GM12878 (cell line): ENCODE measurements at places on chromosomes 6 and 20.

DNA sequence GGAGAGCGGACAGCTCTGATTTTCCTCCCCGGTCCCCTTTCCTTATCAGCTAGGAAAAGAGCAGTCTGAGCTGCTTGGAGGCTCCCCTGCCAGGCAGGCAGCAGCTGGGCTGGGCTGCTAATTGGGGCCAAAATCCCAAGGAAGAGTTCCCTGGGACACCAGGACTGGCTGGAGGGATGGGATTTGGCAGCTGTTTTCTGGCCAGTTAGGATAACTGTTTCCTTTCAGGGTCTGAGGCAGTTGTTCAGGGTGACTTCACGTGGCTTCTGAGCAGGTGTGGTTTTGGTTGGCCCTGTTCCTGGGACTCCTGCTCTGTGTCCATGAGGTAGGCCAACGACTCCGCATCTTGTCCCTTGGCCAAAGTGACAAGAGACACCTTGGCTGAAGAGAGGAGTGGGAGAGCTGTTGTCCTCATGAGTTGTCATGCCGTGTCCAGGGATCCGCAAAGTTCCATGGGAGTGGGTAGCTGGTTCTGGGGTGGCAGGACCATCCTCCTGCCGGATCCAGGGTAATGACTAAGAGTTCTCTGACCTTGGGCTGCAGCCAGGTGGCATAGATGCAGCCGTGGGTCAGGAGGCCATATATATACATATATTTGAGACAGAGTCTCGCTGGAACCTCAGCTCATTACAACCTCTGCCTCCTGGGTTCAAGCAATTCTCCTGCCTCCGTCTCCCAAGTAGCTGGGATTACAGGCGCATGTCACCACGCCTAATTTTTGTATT is 21.2 kb downstream of the MRPS18A start:
- DNase-seq: no peak

- DNase-seq: no peak
Measured at GRCh38 chr20:53332022-53332837, 261.4 kb downstream of the ZNF217 start.

GRCh38 chr6:91135406-91136103 is 548.7 kb upstream of the MAP3K7 start:
- DNase-seq: no peak

DNA sequence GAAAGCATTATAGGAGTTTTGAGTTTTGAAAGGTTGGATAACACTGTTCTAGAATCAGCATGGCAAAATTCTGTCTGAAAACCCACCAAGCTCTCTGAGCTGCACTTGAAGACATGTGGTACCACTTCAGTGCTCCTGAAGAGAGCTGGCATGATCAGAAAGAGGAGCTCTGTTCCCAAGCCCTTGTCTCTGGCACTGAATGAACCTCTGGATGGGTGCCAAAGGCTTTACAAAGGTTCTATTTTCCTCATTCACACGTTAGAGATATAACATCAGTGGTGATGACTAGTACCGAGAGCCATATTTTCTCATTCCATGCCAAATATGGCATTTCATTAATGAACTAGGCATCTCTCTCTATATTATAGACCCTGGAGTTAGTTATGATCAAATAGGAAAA is 301.8 kb upstream of the ID4 start:
- no peak for DNase-seq

DNA sequence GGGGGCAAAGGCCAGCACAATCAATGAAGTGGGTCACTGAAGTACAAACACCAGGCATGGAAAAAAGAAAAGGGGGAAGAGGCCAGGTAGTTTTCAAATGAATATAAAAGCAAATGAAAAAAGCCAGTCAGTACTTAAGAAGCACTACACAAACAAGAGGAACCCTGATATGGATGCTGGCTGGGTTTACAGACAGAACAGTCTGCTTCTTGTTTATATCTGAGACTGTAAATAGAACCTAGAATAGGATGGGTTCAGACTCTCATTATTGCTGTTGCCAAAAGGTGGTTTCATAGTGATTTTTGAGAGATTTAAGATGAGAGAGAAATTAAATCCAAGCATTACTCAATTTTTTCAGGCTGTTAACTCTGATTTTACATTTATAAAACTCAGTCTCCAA is 24.1 kb downstream of the USP45 start:
- no peak for DNase-seq

DNA sequence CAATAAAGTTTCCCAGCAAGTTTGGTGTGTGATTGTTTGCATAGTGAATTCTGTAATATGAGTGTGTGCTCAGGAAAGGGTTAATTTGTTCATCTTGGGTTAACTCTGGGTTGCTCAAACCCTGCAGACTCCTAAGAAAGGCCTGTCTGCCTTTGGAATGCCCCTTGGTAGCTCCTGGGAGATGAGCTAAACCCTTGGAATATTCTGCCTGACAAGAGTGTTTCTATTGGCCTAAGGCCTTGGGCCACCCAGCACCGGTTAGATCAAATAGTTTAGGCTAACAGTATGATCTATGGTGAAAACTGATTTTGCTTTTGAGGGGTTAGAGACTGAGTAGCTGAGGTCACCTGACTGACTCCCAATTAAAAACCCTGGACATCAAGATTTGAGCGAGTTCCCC is 248.3 kb downstream of the GRM1 start:
- DNase-seq: no peak

GRCh38 chr6:52201046-52201445 is 14.9 kb downstream of the IL17A start:
- DNase-seq: no peak

DNA sequence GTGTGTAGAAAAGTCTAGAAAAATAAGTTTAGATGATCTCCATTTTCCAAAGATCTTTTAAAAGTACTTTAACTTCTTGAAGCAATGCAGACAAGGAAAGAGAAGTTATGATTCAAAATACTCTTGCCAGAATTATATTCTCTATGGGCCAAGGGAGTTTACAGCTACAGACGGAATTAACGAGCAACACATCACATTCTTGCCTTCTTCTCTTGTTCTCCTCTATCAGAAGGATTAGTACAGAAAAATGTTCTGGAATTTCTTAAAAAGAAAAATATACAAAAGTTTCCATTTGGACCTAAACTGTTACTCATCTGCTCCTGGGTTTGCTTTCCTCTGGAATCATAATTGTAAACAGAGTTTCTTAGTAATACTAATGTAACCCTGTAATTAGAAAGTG is 284.7 kb upstream of the HSF2 start:
- DNase-seq: no peak

DNA sequence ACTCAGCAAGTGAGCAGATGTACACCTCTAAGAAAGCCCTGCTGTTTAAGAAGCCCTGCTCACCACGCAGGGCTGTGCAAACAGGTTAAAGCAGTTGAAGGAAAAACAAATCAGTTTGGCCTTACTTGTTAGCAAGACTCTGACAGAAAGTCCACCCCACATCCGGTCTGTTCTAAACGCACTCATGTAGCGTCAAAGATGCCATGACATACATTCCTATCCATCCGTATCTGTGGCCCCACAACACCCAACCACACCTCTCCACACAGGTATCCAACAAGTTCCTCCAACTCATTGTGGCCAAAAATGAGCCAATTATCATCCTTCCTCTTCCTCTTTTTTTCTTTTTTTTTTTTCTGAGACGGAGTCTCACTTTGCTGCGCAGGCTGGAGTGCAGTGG is 22.8 kb upstream of the RAB22A start:
- no peak for DNase-seq

- no peak for DNase-seq
Measured at GRCh38 chr20:37297066-37297736, 7.7 kb downstream of the MANBAL start.

DNA sequence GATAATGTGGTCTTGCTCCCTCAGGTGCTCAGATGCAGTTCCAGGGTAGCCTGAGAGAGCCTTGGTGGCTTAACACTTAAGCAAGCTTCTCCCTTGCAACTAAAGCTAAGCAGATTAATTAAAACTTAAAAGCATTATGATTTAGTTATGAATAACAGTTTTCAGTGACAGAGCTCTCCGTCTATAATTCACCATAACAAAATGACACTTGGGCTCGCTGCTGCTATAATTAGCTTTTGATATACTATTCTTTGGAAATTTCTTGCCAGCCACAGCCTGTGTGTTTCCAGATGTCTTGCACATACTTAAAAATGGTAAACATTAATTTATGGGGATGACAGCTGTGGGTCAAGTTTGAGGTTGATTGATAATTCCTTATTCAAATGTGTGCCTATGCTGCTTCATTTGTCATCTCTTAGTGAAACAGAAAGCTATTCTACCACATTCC is 380.5 kb downstream of the TFAP2B start:
- DNase-seq: no peak

GRCh38 chr6:85726206-85726605 is 83.5 kb upstream of the SYNCRIP start:
- no peak for DNase-seq

- DNase-seq: no peak
Measured at GRCh38 chr6:33082702-33083101, 6.9 kb downstream of the HLA-DPB1 start.

DNA sequence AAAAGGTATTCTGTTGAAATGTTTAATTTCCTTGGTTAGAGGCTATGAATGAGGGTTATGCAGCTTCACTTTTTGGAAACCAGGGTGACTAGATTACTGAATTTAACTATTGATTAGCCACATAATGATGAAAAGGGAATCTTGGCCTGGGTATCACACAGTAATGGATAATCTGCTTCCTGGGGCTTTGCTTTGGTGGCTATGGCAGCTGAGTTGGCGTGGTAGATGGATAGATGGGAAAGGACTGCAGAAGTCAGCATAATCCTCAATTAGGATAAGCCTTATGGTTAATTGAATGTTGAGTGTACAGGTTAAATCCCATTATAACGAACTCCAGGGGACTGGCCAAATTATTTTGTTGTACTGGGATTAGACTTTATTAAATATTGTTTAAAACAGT is 5.2 kb downstream of the NCOA3 start:
- no peak for DNase-seq

- no peak for DNase-seq
Measured at GRCh38 chr6:35469751-35470662, 1.8 kb downstream of the RPL10A start.

- no peak for DNase-seq
Measured at GRCh38 chr6:38225766-38226165, 406.2 kb downstream of the ZFAND3 start.

GRCh38 chr6:112770308-112770707 is 423.2 kb downstream of the RFPL4B start:
- DNase-seq: no peak

DNA sequence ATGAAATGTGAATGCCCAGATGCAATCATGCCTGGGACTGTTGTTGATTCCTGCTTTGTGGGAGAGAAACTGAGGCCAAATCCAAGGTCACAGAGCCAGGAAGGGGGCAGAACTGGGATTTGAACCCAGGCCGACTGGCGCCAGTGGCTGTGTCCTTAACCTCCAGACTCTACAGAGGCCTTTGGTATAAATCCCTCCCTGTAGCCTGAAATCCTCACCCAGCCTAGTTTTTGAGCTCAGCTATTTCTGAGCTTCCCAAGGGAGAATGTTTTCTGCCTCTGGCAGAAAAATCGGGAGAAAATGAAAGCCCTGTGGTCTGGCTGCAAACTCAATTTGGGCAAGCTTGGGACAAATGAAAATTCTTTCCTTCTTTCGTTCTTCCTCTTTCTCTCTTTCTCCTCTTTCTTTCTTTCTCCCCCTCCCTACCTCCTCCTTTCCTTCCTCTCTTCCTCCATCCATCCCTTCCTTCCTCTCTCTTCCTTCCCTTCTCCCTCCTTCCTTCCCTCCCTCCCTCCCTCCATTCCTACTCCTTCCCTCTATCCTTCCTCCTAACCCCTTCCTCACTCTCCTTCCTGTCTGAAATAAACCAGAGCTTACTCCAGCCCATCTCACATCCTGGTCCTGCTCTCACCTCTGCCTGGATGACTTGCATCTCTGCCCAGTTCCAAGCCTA is 34.9 kb downstream of the SNAI1 start:
- DNase-seq: no peak

- DNase-seq: no peak
Measured at GRCh38 chr20:3572151-3572550, 91.0 kb downstream of the GFRA4 start.

DNA sequence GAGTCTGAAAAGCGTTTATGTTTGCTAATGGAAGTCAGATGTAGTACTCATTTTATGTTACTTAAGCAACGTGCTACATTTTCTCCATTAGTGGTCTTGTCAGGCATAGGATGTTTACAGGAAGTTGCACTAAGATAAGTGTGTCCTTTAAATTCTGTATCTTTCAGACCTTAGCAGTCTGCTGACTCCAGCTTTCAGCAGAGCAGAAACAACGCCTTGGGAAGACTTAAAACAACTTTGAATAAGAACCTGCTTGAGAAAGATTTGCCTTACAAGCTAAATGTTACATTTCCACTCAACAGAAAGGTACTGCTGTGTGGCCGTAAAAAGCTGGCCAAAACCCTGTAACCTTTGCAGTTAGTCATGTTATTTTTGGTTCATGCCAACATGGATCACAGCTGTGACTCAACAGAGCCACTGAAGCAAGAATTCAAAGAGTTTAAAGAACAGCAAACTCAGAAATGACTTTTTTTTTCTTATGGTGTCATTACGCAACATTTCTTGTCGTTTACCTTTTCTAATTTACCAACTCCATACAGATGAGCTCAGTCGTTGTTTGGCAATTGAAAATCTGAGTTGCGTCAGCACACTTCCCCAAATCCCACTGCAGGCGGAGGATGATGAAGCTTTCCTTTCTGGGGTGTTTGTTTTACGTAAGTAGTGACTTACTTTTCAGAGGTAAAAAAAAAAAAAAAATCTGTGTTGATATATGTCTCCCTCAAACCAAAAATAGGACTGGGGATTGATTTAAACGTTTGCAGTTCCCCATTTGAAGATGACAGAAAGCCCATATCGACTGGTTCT is 27.9 kb upstream of the BMP6 start:
- DNase-seq: no peak

GRCh38 chr6:35120746-35121145 is 20.4 kb downstream of the TCP11 start:
- DNase-seq: no peak

DNA sequence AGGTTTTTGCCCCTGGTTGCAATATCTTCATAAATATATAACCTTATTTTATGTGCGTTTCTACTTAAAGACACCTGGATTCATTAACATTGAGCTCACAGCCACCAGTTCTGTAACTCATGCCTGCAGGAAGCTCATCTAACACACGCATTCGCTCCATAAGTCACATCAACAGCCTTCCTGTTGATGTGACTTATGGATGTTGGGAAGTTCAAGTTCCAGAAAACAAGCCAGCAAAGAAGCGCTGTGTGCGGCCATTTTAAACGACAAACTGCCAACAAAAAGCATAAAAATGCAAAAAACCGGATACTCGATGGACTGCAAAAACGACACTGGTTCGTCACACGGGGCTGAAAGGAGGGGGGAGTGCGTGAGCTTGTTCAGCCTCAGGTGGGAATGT is 77.9 kb upstream of the NFATC2 start:
- DNase-seq: no peak

- DNase-seq: no peak
Measured at GRCh38 chr20:62924442-62925075, 1.7 kb downstream of the DIDO1 start.

GRCh38 chr6:139291813-139292619 is at the start of gene TXLNB:
TXLNB (minus strand) TSS chr6:139291998; CDS start chr6:139288899, 3,099 bp downstream.
- peak; percentile 83 for DNase-seq

GRCh38 chr6:11598687-11599086 is 61.1 kb downstream of the TMEM170B start:
- DNase-seq: no peak
